NCI-H1105 treated with DMSO at 0.1 percent for 48 hours (cell line): ENCODE measurements at places on chromosomes 13 and 19.

DNA sequence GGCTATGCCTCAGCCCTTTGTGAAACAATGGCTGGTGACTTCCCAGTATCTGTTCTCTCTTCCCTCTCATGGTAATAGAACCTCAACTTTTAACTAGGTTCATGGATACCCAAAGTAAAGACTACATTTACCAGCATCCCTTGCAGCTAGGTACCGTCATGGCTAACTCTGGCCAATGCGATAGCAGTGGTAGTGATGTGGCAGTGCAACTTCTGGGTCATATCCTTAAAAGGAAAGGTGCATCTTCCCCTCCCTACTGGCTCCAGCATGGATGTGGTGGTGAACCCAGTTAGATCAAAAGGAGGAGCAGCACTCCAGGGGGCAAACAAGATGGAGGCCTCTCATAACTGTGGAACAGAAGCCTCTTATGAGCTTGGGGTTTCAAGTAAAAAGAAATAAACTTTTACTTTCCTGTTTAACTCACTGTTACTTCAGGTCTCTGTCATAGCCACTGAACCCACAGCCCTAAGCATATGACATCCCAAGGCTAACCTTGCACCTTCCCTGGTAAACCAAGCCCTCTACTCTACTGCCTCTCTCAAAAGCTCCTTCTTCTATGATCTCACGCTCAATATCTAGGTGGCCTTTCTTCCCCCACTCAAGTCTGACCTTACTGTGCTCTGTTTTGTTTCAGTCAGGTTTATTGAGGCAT, 104.4 kb downstream of the DOCK9 start:
- DNase-seq: no peak

DNA sequence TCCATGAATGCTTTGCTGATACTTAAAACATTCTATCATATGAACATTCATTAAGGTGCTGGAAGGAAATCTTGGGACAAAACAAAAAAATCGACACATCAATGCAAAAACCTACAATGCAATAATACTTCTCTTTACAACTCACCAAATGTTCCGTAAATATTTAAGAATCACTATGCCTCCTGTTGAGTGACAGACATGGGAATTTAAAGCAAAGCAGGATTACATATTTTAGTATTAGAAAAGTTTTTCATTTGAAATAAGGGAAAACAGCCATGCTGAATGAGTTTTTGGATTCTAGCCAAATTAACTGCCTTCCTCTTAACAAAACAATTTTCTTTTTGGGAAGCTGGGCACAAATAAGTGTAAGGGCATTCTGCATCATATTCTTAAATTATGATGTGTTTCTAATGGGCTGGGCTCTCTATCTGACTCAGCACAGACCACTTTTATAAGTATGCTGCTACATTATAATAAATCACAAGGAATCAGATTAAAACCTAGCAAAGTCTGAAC, 93.7 kb downstream of the RBM26 start:
- DNase-seq: no peak

DNA sequence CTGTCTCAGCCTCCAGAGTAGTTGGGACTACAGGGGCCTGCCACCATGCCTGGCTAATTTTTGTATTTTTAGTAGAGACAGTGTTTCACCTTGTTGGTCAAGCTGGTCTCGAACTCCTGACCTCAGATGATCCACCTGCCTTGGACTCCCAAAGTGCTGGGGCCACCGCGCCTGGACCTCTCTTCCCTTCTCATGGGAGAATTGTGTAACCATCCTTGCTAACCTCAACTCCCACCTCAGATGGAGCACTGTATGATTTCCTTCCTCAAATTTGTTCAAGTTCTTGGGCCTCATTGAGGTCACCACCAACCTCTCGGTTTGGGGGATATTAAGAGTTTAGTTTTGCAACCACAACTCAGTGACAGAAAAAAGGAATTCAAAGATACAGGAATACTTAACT, 10.7 kb downstream of the LILRA5 start:
- no peak for DNase-seq

DNA sequence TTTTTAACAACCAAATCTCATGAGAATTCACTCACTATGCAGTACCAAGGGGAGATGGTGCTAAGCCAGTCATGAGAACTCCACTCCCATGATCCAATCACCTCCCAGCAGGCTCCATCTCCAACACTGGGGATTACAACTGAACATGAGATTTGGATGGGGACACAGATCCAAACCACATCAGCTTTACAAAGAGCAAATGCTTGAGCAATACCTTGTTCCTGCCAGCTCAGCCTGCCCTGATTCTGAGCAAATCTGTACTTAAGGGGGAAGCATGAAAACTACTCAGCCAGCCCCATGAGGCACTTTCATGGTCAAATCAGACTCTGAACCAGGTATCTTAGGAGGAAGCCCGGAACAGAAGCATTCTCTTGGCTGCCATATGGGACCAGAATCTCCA, 259.9 kb downstream of the TBC1D4 start:
- DNase-seq: no peak

- no peak for DNase-seq
These were observed 23.9 kb upstream of the PSG4 start for GRCh38 chr19:43229315-43229714.

DNA sequence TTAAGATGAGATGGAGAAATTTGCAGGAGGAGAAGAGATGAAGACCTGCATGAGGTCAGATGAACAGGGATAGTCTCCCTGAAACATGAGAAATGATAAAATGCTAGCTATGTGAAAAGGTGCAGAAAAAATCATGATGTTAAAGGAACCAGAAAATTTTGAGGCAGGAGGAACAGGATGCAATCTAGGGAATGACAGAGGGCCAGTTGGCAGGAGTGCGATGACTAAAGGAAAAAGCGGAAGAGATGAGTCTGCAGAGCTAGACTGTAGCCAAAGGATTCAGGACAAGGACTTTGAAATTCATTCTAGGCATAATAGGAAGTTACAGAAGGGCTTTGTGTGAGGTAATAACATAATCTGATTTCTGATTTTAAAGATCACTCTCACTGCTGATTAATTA, 77.9 kb downstream of the TRPC4 start:
- DNase-seq: no peak

- no peak for DNase-seq
These were observed 1.7 kb upstream of the PSMC4 start for GRCh38 chr19:39969266-39969665.
